ENCODE measurements at places on chromosomes 16 and 17.

DNA sequence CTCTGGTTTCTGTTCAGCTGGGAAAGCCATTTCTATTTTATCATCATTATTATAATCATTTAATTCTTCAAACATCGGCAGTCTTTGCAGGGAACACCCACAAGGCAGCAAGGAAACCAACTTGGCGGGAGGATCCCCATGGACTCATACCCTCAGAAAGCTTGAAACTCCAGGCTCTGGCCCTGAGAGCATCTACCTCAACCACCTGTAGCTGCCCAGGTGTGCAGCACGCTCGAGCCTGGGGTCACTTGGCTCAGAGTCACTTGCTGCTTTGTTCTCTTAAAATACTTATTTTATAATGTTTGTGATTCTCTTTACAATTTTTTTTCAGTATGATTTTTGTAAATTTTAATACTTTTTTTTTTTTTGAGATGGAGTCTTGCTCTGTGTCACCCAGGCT lies 6.8 kb upstream of the ZNF423 start:
- DNase-seq = no peak

GRCh38 chr17:6995500-6996255 lies at the start of gene ALOX12:
Gene ALOX12 (plus strand): TSS chr17:6996049. CDS start chr17:6996118, 69 bp downstream.
- no peak for DNase-seq

- DNase-seq = no peak
Measured at GRCh38 chr16:84471966-84472365, 32.5 kb downstream of the MEAK7 start.

GRCh38 chr17:20259668-20260067 lies 207.7 kb downstream of the LGALS9B start:
- DNase-seq = no peak

GRCh38 chr17:33084755-33085154 lies 93.1 kb downstream of the SPACA3 start:
- no peak for DNase-seq

GRCh38 chr17:29126268-29126930 lies 53.8 kb downstream of the MYO18A start:
- no peak for DNase-seq

DNA sequence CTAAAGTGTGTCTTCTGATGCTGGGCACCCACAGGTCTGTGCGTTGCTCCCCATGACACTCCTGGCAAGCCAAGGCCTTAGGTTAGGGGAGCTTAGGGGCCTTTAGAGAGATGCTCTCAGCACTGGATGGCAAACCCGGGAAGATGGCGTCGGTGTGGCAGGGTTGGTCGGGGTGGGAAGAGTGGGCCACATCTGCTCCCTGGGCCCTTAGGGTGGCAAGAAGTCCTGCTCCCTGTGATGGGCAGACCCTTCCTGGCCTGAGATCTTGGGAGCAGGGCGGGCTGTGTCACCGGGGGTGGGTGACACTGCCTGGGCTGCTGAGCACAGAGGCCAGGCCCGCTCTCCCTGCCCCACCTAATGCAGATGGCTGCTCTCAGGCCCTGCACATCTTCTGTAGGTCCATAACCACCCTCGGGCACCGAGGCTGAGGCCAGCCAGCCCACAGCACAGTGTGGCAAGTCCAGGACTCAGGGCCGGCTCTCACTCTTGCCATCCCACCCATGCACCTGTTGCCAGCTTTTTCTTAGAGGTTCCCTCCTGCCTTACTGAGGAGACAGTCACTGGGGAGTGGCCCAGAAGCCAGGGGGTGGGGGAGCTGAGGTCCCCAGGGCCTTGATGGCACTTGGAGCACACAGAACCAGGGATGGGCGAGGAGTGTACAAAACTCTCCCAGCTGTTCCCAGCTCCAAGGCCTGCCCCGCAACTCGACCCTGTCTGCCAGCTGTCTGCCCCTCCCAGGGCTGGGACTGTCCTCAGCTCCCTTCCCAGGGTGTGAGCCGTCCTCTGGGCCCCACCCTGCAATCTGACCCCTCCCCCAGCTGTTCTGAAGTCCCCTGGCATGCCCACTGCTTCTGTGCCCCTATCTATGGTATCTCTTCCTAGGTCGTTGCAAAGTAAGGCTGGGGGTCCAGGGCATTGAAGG lies 4.4 kb upstream of the MTSS2 start:
- DNase-seq = no peak

GRCh38 chr16:79632289-79632688 lies 31.8 kb upstream of the MAF start:
- no peak for DNase-seq

- no peak for DNase-seq
Measured at GRCh38 chr17:726271-726919, 6.0 kb upstream of the TLCD3A start.

GRCh38 chr17:8473451-8474192 lies 37.9 kb downstream of the NDEL1 start:
- DNase-seq = no peak

- DNase-seq = no peak
Measured at GRCh38 chr16:17497648-17498047, 26.9 kb upstream of the XYLT1 start.

DNA sequence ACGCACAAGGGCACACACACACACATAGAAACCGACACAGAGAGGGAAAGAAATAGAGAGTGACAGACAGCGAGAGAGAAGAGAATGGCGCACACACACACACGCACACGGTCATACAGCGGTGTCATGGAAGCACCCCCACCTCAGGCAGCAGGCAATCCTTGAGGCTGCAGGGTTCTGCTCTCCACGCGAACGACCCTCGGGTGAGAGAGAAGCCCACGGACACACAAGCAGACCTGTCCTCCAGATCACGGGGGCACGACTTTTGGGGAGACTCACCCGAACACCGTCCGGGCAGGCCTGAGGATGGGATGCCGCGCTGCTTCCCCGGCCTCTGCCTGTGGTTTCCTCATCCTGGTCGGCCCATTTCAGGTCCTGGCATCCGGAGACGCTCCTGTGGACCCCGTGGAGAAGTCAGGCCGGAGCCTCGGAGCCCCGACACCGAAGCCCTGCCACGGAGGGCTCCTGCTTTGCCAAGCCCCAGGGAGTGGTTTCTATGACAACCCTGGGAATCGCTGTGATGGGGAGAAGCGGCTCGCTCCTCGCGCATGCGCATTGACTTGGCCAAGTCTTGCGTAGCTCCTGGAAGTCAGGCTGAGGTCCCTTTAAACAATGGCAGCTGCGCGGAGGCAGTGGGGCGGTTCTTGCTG lies 118.2 kb upstream of the KCNJ18 start:
- peak; percentile 21 for DNase-seq

DNA sequence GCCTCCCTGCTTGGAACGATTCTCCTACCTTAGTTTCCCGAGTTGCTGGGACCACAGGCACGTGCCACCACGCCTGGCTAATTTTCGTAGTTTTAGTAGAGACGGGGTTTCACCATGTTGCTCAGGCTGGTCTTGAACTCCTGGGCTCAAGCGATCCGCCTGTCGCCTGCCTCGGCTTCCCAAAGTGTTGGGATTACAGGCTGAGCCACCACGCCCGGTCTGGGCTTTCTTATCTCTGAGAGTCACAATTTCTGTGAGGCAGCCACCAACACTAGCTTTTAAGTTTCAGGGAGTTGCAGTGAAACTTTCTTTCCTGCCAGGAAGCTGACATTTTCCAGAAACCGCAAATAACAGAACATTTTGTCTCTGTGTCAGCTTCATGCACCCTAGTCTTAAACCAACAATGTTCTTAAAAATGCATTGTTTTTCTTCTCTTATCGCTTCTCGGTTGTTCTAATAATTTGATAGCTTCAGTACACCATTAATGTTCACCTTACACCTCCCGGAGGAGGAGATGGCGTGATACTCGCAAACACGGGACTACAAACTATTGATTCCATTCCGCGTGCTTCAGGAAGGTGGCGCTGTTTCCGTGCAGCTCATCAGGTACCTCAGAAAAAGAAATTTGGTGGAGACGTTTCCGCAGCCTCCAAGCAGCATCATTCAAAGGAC lies 7.4 kb upstream of the DHRS7B start:
- peak; percentile 41 for DNase-seq

DNA sequence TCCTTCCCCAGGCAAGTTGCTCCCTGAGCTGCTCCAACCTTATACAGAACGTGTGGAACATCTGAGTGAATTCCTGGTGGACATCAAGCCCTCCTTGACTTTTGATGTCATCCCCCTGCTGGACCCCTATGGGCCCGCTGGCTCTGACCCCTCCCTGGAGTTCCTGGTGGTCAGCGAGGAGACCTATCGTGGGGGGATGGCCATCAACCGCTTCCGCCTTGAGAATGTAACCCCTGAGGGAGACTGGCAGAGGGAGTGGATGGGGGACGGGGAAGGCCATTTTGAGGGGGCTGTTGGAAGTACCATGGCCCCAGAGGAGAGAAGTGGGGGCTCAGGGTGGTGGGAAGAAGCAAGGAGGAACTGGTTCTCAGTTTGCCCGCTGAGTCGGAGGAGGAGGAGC lies 2.0 kb downstream of the COASY start:
- DNase-seq = no peak

GRCh38 chr17:19268611-19269010 lies 31.4 kb downstream of the EPN2 start:
- DNase-seq = no peak

- no peak for DNase-seq
Measured at GRCh38 chr17:7710301-7710700, 5.3 kb downstream of the EFNB3 start.

GRCh38 chr17:64230791-64231408 lies 32.2 kb downstream of the TEX2 start:
- DNase-seq = no peak

DNA sequence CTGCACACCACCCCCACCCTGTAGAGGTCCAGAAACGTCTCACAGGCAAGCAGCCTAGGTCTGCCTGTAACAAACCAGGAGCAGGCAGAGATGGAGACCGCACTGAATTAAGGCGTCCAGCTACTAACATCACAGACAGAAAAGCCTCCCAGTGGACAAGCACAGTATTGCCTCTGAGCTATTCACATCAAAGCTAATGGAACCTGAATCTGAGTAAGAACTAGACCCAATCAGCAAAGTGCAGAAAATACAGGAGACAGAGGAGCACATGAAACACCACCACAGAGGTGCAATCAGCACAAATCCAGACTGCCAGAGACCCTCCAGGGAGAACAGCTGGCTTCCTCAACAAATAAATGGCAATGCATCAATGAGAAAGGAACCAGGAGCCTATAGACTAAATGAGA lies 22.2 kb upstream of the PEMT start:
- no peak for DNase-seq

- DNase-seq = no peak
Measured at GRCh38 chr16:67396159-67397035, 3.1 kb upstream of the TPPP3 start.
